ENCODE measurements at places on chromosomes 5 and 9.

GRCh38 chr9:111957856-111958631 is 61.4 kb downstream of the UGCG start:
- peak; percentile 58 for DNase-seq

- peak; percentile 83 for DNase-seq
Observed at GRCh38 chr5:91384671-91385430, 1.7 kb upstream of the ARRDC3 start.

DNA sequence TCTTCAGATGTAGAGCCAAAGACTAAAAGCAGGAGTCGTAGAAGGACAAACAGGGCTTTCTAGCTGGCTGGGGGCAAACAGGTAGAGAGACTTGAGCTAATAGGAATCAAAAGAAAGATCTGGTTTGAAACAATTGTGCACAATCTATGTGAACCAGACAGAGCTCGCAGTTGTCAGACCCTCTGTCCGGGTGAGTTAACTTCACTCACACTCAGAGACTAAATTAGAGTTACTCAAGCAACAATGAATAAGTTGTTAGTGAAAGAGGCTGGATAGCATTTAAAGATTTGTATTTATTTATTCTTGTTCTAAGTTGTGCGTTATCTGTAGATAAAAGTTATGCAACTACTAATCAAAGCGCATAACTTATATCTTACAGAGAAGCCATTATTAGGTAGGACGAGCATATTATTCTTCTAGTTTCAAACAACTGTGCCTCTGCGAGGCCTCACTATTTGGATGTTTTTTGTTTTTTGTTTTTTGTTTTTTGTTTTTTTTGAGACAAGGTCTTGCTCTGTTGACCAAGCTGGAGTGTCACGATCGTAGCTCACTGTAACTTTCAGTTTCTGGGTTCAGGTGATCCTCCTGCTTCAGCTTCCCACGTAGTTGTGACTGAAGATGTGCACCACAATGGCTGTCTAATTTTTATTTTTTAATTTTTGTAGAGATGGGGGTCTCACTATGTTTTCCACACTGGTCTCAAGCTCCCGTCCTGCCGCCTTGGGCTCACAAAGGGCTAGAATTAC is 13.2 kb upstream of the LNPEP start:
- DNase-seq, result no peak

GRCh38 chr9:117744856-117745389 is 40.7 kb downstream of the TLR4 start:
- no peak for DNase-seq

GRCh38 chr5:23139338-23140171 is 286.4 kb upstream of the CDH12 start:
- no peak for DNase-seq

DNA sequence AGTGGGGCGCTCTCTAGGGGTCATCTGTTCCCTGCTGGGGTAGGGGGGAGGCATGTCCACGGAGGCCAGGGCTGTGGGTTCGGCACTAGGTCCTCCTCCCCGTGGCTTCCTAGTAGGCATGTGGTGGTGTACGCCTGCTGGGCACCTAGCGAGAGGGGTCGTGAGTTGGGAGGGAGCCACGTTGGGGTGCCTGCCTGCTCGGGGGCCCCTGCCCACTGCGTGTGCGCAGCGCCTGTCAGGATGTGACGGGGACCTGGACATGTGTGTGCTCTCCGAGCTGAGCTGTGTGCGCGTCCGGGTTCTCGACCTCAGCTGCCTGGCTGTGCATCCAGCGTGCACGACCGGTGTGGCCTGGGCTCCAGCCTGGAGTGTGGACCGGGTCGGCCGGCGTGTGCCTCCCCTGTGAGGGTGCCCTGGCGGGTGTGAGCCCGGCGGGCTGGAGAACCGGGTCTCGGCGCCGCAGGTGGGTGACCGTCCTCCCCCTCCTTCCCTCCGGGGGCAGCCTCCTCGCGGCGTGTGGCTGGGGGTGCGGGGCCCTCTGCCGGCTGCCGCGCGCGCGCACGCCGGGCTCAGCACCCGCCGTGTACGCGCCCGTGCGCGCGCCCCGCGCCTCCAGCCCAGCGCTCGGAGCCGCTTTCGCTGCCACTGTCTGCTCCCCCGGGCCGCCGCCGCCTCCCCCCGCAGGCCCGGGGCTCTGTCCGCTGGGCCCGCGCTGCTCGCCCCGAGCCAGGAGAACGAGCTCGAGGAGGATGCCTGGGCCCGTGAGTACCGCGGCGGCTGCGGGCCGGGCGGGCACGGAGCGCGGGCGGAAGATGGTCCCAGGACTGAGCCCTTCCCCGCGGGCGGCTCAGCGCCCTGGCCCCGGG is at the start of gene PRR7:
TSS of gene PRR7 (plus strand) at position 615 of the 866 bp plus-strand sequence. CDS start 8,254 bp downstream, outside the sequence.
- no peak for DNase-seq
